Activated CD8-positive, alpha-beta memory T cell treated with anti-CD3 and anti-CD28 coated beads for 1 hour (primary cell): ENCODE measurements at places on chromosomes 7 and 10.

DNA sequence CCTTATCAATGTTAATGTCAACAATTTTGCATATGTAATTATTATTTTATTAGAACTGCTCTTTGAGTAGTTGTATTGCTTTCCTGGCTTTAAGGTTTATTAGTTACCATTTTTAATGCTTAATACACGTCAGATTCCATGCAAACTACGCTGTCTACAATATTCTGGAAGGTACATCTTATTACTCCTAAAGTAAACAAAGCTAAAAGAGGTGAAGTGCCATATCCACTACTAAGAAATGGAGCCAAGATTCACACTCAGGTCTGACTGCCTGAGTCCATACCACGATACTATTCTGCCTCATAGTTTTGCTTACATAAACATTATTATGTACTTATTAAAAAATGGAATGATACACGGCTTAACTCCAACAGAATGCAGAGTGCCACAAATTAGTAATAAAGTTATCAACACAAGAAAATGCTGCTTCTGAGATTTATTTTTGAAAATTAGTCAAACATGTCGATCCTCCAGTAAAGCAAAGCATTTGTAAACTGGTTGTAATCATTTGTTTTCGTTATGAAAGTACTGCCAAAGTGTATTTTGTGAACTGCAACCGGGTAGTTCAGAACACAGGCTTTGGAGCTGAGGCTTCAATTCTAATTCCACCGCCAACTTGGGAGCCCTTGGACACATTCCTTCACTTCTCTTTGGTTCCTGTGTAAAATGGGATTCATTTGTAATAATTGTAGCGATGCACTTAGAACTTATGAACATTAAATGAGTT lies 1.1 kb upstream of the DMTF1 start:
- DNase-seq: no peak

DNA sequence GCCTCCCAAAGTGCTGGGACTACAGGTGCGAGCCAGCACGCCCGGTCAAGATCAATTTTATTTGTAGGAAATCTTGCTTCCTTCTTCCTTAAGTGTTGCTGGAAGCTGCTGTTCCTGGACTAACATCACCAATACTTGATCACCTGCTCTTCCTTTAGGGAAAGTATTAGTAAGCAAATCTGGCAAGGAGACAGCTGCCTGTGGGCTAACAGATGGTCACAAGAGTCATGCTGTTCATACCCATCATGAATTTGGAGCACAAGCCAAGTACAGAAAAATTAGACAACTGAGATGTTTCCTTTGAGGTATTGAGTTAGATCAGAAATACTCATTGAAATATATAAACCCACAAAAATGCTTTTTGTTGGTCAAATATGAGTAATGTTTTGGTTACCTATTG lies 27.9 kb downstream of the BAIAP2L1 start:
- DNase-seq: no peak

DNA sequence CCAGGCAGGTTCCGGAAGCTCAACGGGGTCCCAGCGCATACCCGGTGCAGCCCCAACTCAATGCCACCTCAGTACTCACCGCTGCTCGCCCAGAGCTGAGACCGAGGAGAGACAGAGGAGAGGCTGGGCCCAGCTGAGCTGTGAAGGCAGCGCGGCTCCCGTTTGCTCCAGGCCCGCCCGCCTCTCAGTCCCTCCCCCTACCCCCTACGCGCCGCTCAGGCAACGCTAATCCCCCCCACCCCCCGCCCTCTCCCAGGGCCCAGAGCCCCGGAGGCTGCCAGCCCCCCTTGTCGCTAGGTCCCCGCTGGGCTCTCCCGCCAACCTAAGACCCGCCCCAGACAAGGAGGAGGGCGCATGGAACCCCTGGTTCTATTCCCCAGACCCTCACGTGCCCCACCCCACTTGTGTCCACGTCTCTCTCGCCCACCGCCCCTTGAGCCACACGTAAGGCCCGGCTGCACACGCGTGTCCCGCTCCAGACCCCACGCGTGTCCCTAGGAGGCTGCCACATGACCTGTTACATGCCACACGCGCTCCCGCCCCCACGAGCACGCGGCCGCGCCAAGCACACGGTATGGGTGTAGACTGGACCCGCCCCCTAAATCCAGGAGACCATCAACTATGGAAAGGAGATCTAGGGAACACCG lies at the start of gene PSD:
Gene PSD (minus strand): TSS at position 164 of the 647 bp plus-strand sequence. CDS start 1,747 bp downstream, outside the sequence.
- DNase-seq: no peak

GRCh38 chr7:27083646-27084045 lies 12.2 kb downstream of the HOXA1 start:
- DNase-seq: no peak

DNA sequence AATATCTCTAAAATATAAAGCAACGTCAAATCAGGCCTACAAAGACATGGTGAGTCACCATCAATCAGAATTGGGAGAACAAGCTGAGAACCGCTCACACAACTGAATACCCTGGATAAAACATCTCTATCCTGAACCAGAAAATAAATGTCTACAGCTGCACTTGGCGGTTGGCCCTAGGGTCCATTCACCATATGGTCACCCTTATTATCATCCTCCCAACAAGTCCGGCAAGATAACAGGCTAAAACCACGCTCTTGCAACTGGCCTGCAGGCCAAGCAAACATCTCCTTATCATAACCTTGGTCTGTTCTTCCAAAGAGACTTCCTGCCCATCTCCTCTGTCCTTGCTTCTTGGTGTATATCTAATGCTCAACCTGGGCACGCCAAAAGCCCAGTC lies 310.7 kb downstream of the CALN1 start:
- no peak for DNase-seq

GRCh38 chr10:132601567-132601966 lies 64.0 kb downstream of the INPP5A start:
- no peak for DNase-seq

GRCh38 chr10:98878921-98879320 lies 356.7 kb downstream of the HPSE2 start:
- no peak for DNase-seq

GRCh38 chr7:99560834-99561736 lies 2.6 kb downstream of the ZNF655 start:
- DNase-seq: no peak

GRCh38 chr7:28579571-28579970 lies 167.3 kb downstream of the CREB5 start:
- no peak for DNase-seq

DNA sequence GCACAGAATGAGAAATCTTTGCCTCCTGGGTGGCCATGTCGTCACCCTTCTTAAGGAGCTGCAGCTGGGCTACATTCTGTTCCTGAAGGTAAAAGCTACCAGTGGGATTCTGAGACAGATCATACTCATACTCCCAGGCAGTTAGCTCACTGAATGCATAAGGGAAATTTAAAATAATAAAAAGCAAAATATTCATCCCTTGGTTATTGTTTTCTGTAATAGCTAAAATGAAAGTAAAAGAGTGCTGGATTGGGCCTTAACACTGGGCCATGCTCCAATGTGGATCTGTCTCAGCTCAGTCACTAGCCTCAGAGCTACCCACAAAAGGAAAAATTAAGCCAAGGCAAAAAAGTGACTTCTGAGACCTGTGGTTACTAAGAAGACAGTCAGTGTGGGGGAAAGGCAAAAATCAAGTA lies 8.9 kb upstream of the DYNC2I1 start:
- DNase-seq: no peak

DNA sequence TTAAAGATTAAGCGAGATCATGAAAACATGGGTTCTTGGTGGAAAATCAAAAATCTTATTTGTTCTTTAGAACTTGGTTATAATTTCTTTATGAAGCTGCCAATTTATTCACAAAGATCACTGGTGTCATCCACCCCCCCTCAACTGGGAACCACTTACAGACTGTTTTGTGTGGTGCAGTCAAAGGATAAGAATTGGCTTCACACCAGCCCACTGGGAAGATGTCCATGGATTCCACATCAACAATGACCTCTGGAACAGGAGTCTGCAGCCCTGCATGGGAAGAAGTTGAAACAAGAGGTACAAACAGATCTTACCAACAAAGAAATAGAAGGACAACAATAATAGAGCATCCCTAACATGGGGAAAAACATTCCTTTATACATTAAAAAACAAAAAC lies 205.2 kb downstream of the SFMBT2 start:
- no peak for DNase-seq

DNA sequence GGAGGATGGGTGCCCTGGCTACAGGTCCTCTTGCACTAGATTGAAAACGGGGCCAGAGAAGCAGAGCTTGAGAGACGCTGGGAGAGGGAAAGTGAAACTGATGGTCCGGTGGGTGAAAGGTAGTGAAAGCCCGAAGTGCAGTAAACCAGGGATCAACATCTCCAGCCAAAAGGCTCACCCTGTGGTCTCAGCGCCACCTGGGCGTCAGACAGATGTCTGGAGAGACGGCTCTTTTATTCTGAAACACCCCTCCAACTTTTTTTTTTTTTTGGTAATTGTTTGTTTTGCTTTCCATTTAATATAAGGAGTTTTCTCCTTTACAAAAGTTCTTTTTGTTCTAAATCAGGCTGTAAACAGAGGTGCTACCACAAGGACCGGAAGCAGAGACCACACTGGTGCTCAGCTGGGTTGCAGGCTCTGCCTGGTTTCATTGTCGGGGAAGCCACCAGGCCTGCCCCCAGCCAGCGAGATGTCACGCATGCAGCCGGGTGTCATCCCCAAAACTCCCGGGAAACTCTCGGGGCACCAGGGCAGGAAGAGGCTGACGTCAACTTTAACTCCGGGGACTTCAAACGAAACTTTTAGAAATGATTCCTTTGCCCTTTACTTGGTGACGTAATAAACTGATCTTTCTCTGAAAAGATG lies 11.2 kb downstream of the IL2RA start:
- DNase-seq: peak; percentile 61

GRCh38 chr7:55500117-55500756 lies 72.1 kb downstream of the VOPP1 start:
- DNase-seq: no peak

GRCh38 chr7:151073990-151074389 lies 6.6 kb downstream of the FASTK start:
- no peak for DNase-seq

GRCh38 chr10:63717027-63717715 lies 196.0 kb downstream of the REEP3 start:
- no peak for DNase-seq

DNA sequence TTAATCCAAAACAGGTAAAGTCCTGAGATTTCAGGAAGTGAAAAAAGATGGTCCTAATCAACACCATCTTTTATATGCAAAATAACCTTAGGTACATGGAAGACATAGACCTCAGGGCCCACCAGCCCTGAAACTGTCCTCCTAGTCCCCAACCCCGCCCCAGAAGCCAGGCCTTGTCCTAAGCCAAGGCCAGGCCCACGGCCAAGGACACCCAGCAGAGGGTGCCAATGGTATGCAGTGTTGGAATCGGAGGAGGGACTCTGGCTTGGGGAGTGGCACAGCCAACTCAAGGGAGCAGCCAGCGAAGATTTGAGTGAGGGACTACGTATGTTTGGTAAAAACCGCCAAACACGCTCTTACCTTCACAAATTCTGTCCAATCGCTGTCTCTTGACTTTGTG lies 96.7 kb downstream of the ZRANB1 start:
- no peak for DNase-seq

GRCh38 chr10:122096705-122097104 lies 107.7 kb downstream of the TACC2 start:
- DNase-seq: no peak

GRCh38 chr7:68014031-68014736 lies 1017.6 kb downstream of the TYW1 start:
- no peak for DNase-seq
